ENCODE measurements at places on chromosomes 12 and 14.
A peak's percentile ranks its signal among the peaks of the same experiment; 100 is the strongest.

DNA sequence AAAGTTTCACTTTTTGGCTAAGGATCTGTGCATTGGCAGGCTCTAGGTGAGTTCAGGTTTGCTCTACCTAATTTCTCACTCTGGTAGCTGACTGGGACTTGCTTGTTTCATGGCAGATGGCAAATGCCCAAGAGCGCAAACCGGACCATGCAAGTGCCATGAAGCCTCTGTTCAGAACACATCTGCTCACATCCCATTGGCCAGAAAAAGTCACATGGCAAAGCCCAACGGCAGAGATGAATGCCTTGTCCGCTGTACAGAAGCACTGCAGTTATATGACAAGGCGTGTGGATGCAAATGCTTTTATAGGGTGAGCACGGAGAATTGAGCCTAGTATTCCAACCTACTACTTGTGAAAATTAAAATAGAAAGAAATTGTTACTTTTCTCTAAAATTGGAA lies 202.2 kb upstream of the HMGA2 start:
- no peak for DNase-seq

DNA sequence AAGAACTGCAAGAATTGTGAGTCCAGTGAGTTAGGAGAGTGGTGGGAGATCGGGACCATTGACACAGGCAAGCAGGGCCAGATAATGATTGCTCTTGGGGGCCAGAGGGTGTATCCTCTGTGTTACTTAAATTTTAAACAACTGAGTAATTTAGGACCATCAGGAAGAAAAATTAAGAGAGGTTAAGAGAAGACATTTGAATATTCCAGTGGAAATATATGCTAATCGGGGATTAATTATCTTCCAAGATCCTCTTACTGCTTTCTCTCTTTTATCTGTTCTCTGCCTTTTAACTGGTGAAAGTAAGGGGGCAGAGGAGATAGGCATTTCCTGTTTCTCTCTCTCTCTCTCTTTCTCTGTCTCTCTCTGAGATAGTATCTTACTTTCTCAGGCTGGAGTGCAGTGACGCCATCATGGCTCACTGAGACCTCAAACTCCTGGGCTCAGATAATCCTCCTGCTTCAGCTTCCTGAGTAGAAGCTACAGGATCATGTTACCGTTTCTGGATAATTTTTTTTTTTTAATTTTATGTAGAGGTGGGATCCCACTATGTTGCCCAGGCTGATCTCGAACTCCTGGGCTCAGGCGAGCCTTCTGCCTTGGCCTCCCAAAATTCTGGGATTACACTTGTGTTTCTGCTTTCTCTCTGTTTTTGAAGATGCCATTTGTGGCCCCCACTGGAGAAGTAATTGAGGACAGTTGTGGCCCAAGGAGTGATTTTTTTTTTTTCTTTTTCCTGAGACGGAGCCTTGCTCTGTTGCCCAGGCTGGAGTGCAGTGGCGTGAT lies 85.1 kb downstream of the DIP2B start:
- DNase-seq = peak; percentile 20

DNA sequence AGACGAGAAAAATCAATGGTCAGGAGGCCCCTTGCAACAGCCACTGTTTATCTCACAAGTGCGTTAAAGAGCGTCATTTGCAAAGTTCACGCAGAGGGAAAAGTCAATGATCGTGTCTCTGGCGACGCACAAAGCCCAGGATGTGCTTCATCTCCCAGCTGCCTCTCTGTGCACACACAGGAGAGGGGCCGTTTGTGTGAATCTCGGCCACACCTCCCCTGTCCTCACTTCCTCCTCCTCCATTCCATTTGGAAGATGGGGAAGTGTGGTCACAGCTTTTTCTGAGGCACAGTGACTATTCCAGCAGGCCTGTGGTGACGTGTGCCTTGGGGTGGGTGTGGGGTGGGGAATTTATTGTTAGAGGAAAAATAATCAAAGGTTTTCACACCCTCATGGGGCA lies 90.4 kb downstream of the RBM19 start:
- DNase-seq = no peak

DNA sequence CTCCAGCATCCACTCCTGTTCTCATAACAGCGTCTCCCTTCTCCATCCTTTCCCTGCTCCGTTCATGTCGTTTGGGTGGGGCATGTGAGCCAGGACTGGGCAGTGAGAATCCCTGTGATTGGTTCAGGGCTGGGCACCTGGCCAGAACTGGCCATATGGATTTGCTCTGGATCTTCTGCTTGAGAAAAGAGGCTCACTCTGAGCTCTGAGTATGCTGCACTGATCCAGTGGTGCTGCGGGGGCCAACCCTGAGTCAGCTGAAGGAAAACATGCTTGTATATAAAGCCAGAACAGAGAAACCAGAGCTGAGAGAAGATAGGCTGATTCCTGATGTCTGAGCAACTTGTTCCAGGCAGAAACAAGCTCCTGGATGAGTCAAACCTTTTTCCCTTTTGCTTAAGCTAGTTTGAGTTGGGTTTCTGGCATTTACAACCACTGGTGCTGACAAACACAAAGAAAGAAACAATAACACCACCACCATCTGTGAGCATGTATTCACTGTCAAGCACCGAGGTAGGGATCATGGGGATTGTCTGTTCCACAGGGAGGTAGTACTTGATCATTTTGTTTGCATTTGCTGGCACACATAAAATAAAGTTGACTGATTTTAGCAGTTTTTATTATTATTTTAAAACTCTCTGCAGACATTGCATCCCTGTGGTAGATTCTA lies 14.0 kb upstream of the HPD start:
- DNase-seq = no peak

- DNase-seq = no peak
Observed at GRCh38 chr14:80577599-80577998, 363.9 kb downstream of the CEP128 start.

DNA sequence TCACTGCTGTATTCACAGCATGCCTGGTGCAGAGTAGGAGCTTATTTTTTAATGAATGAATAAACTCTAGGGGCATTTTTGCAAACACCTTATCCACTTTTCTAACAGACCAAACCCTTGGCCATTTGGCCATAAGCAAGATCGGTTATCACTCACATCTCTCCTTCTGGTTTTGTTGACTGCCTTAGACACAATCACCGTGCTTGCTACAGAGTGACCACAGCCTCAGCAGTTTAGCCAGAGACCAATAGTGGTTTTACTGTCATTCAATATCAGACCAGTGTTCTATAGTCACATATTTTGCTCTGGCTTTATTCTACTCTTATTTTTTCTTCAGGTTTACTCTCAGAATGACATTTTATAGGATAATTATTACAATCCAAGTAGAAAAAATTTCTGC lies 2.2 kb downstream of the KLRB1 start:
- DNase-seq = no peak

- DNase-seq = no peak
Observed at GRCh38 chr14:23558346-23559009, 2.4 kb downstream of the THTPA start.

Data from stimulated activated CD4-positive, alpha-beta T cell treated with anti-CD3 and anti-CD28 coated beads, Interleukin-2, amount 100 ng/mL, for 24 hours (primary cell).